ENCODE measurements at places on chromosomes 7 and 10.

DNA sequence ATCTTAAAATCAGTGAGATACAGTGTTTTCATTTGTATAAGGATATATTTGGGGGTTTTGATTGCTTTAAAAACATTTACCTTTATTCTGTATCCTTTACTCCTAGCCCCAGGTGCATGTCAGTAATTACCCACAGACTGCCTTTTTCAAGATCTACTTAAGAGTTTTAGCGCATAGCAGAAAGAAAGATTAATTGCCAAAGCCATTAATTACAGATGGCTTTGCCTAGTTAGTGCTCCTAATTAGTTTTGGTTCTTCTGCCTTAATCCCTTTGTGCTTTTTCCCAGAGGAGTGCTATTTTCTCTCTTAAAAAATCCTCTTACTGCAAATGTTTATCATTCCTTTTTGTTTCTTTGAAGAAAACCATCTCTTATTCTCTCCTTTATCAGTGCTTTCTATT lies 122.8 kb downstream of the MAPK8 start:
- DNase-seq, result no peak

- no peak for DNase-seq
Observed at GRCh38 chr10:80448209-80448942, 5.7 kb upstream of the TSPAN14 start.

DNA sequence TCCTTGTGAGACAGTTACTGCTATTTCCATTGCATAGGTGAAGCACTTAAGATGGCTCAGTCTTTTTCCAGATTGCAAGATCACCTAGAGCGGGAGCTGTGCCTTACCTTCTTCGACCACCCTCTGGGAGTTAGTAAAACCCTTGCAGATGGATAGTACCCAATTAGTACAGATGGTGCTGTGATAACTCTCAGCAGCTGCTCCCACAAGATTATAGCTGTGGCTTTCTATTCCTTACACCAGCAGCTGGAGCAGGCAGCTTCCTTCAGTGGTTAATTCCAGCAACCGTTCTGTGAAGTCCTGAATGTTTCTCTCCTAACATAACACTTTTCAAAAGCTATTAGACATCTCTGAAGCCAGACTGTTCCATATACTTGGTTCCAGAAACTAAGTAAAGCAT lies 796.8 kb downstream of the XPNPEP1 start:
- DNase-seq, result no peak

DNA sequence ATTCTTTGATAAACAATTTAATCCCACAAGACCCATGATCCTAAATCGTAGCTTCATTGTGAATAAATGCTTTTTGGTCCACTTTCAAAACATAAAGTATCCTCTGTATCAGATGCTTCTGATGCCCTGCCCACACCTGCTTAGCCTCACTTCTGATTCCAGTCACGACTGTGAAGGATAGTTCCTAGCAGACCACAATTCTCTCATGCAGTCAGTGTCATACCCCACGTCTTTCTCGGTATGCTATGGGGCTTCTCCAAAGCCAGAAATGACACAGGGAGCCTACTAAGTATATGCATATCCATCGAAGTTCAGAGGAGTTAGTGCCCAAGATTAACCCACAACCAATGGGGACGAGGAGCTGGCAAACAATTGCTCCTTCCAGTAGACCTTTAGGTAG lies 27.6 kb upstream of the CTNNA3 start:
- no peak for DNase-seq

DNA sequence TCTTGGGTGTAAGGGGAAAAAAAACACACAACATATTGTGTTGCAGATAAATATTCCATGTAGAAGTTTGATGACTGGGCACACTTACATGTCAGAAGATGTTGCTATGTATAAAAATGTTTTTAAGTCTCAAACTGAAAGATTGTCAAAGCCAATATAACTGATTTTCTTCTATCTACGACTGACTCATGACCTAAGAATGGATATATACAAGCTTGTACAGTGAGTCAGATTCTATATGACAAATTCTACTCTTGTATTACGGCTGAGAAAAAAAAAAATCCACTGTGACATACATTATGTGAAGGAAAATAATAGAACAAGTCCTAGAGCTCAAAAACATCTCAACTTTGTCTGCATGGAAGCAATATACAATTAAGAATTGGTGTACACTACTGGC lies 343.0 kb upstream of the PCDH15 start:
- DNase-seq, result no peak

DNA sequence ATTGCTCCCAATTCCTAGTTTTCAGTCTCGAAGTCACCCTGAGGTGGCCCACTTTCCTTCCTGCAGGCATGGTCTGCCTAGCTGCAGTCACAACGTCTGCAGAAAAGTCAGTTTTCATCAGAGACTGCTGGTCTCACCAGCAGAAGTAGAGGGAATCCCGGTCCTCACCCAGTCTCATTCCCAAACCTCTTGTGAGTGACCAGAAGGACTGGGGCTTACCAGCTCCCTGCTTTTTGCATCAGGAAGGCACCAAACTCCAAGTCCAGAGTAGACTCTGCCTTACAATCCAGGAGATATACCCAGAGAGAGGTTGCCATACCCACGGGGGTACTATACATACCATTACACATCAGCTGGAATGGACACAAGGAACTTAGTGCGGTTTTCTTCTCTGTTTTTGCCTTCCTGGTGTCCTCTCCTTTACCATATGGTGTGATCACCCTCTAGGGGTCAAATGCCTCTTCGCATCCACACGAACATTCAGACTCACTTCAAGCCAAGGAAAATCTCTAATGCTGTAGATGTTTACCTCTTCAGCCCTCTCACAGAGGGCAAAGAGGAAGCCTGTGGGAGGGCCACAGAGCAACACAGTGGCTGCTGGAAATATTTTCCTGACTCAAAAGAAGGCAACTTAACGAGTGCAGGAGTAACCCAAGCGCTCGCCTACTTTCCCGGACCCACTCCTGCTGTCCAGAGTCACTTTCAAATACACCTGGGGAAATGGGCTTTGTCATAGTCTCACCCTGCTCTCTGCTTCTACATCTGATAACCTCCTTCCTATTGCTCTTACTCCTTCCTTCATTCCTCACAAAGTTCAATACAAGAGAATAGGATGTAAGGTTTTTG lies 220.9 kb downstream of the C7orf25 start:
- no peak for DNase-seq

- DNase-seq, result no peak
Observed at GRCh38 chr7:28516390-28517172, 104.3 kb downstream of the CREB5 start.

- DNase-seq, result no peak
Observed at GRCh38 chr10:49663596-49663995, 15.9 kb upstream of the C10orf53 start.

GRCh38 chr10:22701132-22701826 lies 13.1 kb downstream of the PIP4K2A start:
- DNase-seq, result no peak

DNA sequence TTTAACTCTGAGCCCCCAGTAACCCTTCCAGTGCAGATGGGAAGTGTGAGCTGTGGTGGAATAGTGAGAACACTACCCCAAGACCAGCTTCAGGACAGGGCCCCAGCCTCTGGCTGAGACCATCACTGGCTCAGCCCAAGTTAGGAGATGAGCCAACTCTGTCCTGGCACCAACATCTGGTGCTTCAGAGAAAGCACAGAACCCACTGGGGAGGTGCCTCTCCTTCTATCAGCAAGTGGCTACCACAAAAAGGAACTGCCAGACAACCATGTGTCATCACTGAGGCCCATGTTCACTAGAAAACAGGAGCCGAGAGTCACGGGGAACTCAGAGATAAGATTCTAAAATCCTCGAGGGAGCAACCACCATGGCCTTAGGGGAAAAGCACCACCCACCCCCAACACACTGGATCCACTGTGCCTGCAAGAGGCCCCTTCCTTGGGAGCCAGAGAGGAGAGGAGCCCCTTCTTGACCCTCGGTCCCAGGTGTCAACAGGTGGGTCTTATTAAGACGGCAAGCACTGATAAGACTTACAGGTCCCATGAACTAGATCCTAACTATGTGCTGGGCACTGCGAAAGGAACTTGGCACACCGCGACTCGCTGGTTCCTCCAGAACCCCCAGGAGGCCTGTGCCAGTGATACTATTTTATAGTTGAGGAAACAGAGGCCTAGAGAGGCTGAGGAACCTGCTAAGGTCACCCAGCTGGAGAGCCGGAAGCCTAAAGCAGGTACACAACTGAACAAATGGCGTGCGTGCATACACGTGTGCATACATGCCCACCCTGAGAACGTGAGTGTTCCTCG lies 102.7 kb downstream of the FAM53B start:
- no peak for DNase-seq

GRCh38 chr7:70520611-70521010 lies 611.3 kb upstream of the GALNT17 start:
- no peak for DNase-seq

- no peak for DNase-seq
Observed at GRCh38 chr7:45384499-45384898, 189.7 kb upstream of the ADCY1 start.

GRCh38 chr7:37986908-37987330 lies 66.5 kb downstream of the EPDR1 start:
- DNase-seq, result no peak

DNA sequence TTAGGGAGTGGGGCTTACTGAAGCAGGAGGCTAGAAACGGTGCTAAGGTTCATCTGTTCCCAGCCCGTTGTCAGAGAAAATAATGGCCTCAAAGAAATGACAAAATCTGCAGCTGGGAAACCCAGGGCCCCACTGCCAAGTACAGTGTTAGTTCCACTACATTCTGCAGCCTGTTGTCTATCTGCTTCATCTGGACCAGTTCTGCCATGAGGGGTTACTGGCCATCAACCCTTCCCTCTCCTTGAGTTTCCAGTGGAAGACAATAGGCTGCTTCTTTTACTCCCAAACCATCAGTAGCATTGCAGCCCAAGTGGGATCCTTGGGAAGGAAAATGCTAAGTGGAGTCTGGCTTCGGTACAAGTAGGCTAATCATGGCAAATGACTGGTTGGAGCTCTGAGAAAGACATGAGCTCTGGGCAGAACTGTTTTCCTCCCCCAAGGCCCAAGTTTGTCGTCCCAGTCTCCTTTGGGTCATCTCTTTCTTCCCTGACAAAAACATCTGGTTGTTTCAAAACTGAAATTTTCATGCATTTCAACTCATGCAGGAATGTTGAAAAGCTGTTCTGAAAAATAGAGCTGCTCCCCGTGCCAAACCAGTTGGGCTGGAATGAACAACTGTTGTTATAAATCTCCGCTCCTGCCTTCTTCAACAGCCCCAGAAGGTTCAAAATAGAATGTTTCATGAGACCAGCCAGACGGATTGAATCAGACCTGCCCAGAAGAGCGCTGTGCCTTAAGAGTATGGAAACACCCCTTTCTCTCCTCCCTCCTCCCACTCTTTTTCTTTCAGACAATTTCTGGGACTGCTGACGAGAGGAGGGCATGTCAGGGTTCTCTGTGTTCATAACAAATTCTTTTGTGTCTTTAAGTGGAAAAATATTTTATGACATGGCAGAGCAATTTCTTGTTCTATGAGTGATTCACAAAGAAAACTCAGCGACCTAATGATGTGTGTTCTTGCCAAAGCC lies 116.6 kb downstream of the RAB18 start:
- DNase-seq, result no peak

DNA sequence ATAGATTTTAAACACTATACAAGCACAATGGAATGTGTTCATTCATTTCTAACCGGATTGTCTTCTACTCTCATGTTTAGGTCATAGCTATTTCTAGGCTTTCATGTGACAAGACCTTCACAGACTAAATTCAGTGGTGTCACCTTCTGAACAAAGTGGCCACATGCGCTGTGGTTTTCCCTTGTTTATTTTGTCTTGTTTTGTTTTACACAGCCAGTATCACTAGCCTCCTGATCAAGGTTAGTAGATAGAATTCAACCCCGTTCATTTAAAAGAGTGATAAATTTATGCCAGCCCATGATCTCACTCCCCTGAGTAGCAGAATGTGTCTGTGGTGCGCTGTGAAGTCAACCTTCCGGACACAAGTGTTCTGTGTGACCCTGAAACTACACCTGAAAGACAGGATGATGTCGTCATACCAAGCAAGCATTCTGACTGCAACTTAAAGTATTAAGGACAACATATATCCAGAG lies 209.1 kb downstream of the CREB5 start:
- no peak for DNase-seq

GRCh38 chr10:22832066-22832602 lies 95.7 kb upstream of the ARMC3 start:
- DNase-seq, result no peak

DNA sequence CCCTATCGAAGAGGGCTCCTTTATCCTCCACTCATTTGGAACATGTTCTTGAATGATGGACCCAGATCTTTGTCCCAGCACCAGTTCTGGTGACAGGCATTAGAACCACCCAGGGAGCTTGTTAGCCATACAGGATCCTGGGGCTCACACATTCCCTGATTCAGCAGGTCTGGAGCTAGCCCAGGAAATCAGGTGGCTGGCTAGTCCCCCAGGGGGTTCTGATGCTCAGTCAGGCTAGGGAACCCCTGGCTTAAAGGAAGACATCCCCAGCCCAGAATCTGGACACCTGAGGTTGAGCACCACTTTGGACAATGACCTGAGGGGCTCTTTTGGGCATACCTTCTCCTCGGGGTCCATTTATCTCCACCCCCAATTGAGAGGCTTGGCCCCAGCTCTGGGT lies 37.0 kb upstream of the NANOS1 start:
- no peak for DNase-seq

- no peak for DNase-seq
Observed at GRCh38 chr7:78939669-78940068, 513.8 kb downstream of the MAGI2 start.

DNA sequence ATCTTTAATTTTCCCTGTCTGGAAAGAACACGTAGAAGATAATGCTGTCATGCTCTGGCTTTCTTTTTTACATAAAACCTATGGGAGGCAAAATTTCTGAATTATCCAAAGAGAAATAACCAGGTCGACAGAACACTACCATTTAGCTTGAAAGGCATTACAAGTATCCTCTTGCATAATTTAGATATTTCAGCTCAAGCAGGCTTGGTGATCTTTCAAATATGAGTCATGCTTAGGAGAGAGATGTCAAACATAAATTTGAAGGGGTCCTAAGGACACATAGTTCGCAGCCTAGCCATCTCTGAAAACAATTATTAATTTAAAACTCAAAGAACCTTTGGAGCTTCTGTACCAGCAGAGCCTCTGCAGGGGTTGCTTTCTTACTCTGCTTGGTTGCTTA lies 100.9 kb downstream of the FAS start:
- no peak for DNase-seq

GRCh38 chr7:141013345-141013715 lies 1.4 kb downstream of the MRPS33 start:
- DNase-seq, result no peak

- no peak for DNase-seq
Observed at GRCh38 chr7:51357821-51358220, 41.2 kb upstream of the COBL start.

GRCh38 chr10:44557596-44558191 lies 172.8 kb upstream of the CXCL12 start:
- no peak for DNase-seq

DNA sequence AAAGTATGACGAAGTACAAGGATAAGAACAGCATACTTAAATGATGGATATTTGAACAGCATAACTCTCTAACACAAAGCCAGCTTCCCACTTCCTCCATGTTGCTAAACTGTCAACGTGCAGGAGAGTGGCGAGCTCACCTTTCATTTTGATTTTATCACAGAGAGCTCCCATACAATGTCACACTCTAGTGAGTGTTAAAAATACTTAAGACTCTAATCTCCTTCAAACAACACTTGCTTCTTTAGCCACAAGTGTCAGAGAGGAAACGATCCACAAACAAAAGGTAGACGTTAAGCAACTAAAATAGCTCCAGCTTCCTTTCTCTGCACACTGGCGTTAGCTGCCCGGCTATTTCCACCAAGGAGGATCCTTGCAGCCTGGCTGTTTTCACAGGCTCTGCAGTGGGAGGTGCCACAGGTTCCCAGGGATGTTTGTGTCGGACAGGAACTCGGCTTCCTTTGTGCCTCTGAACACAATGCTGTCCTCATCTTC lies 194.6 kb downstream of the COBL start:
- no peak for DNase-seq

GRCh38 chr10:113169111-113169510 lies 219.1 kb downstream of the TCF7L2 start:
- DNase-seq, result no peak

Measured in stimulated activated CD4-positive, alpha-beta T cell treated with anti-CD3 and anti-CD28 coated beads, TNF-alpha, amount 100 ng/mL, for 48 hours (primary cell).